Esophagus squamous epithelium (tissue), 5 donors: ENCODE measurements at places on chromosomes 1 and 21.

DNA sequence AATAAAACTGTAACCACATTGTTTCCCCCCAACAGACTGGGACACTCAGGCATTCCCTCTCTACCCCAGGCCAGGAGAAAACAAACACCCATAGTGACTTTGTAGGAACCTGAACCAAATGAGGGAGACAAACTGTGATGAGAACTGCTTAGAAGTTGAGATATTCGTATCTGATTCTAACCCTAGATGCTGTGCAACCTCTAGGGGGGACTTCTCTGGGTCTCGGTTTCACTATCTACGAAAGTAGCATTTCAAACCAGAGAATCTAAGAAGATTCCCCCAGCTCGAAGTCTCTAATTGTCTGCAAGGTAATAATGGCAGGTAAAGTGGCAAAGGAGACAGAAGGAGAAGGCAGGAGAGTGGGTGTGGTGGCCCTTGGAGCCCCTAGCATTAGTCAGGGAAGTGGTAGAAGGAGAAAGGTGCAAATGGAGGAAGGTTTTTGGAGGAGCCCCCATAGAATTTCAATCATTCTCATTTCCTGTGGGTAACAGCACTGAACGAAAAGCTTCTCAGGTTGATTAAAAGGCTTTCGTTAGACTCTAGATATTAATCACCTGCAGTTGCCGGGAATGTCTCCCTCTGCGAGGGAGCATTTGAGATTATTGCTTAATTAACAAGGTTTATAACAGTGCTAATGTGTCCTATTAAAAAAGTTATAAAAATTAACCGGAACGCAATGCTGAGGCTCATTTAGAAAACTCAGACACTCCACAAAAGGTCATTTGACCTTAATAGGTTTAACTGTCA lies 46.4 kb downstream of the BEND5 start:
- DNase-seq = no peak

DNA sequence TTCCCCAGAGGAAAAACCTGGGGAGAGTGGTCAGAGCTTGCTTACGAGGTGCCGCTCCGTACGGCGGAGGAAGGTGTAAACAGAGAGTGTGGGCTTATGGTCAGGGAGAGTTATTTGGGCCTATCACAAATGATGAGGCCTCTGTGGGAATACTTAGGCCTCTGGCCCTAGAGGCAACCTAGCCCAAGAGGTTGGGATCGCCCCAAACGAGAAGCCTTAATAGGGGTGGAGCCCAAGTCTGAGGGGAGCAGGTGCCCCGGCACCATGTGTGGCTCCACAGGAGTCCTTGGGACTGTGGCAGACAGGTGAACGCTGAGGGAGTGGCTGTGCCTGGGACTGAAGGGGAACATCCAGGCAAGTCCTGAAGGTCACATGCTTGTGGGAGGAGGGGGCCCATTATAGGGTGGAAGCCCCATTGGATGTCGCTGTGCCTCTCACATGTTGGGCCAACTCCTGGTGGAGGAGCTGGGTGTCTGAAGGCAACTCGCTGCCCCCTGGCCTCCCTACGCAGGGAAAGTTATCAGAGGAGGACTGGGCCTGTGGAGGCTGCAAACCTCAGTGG lies 135.1 kb downstream of the ZSCAN20 start:
- no peak for DNase-seq

DNA sequence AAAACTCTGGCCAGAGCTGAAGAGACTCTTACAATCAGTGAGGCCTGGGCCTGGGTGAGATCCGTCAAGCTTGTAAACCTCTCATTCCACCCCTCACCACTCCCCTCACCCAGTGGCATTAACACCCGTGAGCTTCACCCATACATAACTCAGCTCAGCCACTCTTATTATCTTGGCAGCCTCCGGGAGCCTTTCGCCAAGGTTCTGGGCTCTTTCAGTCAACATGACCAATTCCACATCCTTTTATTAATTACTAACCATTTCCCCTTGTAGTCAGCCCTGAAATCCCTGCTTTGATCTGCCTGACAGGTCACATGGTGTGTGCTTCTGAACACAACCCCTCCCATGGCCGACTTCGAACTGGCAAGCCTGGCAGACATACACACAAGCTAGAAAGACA lies 134.8 kb downstream of the SETD4 start:
- DNase-seq = no peak

DNA sequence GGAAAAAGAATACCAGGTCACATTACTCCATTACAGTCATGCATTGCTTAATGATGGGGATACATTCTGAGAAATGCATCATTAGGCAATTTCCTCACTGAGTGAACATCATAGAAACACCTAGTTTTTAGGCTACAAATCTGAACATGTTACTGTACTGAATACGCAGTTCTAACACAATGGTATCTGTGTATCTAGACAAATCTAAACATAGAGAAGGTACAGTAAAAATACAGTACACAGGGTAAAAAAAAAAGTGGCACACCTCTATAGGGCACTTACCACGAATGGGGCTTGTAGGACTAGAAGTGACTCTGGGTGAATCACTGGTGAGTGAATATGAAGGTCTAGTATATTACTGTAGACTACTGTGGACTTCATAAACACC lies 115.7 kb downstream of the AKT3 start:
- DNase-seq = no peak
